Activated CD4-positive, alpha-beta T cell treated with anti-CD3 and anti-CD28 coated beads for 1 hour (primary cell): ENCODE measurements at places on chromosomes 3 and 15.

DNA sequence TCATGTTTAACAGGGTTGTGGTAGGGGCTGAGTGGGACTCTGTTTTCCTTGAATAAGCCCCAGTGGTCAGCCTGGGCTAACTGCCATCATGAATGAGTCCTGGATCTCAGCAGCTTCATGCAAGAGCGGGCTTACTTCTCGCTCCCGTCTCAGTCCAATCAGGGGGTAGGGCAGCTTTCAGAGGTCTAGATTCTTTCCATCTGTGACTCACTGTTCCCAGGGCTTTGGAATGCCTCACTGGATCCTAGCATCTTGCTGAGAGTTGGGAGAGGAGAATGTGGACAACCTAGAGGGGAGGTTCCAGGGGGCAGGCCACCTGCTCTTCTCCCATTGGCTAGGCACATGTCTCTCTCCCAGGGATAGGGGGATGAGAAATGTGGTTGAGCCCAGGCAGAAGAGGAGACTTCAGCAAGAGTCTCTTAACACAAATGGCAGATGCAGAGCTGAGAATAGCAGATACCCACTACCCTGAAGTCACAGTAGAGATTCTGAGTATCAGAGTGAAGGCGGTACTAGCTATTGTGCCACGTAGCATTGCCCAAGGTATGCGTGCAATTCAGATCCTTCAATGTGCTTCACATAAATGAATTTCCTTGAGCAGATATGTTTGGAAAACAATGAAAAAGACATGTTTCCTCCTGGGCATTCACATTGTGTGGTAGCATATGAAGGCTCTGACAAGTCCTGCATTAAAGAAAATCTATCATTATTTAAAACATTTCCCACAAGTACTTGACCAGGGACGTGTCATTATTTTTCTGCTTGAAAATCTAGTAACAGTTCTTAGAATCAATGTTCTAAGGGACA, 257.7 kb upstream of the PROK2 start:
- no peak for DNase-seq

- DNase-seq: no peak
These were observed 137.5 kb upstream of the FOXB1 start for GRCh38 chr15:59866642-59867041.

DNA sequence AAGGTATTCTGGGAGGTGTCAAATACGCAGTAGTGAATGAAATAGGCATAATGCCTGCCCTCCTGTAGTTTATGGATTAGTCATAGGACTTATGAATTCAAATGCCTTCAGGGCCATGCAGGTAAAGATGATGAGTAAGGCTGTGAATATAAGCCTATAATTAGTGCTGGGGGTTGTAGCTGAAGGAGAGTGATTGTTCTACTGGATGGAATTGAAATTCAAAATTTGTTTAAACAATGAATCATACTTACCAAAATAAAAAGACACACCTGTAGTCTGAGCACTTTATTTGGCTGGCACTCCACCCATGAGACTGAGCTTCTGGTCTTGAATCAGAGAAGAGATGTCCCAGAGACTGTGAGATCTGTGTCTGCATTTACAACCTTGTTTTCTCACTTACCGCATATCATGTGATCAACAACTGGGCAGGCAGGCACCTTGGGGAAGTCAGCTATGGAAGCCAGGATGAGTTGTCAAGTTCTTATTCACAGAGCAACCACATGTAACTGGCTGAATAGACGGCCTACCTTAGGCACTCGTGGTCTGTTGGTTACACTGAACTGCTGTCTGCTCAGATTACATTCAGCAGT, 291.8 kb downstream of the NAALADL2 start:
- no peak for DNase-seq

- DNase-seq: no peak
These were observed 4.2 kb upstream of the LRIG1 start for GRCh38 chr3:66504850-66505641.

GRCh38 chr15:36784098-36784670, 204.8 kb downstream of the CDIN1 start:
- no peak for DNase-seq

DNA sequence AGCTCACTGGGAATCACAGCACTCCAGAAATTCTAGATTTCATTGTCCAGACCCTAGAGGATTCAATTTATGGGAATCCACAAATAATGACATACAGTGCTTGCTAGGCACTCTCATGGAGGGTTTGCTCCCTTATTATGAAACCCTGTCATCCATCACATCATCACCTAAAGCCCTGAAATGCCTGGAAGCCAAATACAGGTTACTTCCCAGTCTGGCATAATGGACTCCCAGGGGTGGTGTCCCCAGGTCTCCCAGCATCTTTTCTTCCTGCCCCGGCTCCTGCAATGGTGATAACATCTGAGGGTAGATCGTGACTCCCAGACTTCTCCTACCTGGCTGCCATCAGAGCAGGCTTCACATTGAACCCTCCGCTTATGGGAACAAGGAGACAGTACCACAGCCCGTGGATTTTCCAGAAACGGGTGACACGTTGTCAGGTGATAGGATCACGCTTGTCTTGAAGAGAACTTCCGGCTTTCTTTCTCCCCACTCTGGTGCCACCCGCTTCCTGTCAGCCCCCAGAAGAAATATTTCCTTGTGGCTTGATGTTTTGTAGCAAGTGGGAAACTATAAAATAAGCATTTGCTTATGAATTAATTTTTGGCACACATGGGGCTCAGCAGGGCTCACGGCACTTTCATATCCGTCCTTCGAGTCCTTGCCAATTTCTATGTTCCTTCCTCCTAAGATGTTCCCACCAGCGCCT, 238.7 kb upstream of the BHLHE40 start:
- DNase-seq: no peak

DNA sequence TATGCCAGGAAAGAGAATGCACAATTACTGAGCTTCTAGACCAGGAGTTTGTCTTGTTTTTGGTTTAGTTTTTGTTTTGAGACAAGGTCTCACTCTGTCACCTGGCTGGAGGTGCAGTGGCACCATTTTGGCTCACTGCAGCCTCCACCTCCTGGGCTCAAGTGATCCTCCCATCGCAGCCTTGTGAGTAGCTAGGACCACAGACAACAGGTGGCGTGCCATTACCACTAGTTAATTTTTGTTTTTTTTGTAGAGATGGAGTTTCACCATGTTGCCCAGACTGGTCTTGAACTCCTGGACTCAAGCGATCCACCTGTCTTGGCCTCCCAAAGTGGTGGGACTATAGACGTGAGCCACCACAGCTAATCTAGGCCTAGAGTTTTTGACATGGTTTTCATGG, 104.4 kb upstream of the CCDC54 start:
- no peak for DNase-seq
